Bronchial smooth muscle cell (primary cell): ENCODE measurements at places on chromosomes 7 and 10. TPM values are rescaled to one million over a fixed set of nuclear protein-coding genes. Genes with fewer than 3 reads are reported as not detected.

GARS1 gene
- total RNA-seq = 117 and 160 TPM in 2 replicates

SPACDR gene
- 0.17 and 0.32 TPM in 2 replicates for total RNA-seq

VWDE gene
- total RNA-seq = under 0.01 and 0.16 TPM in 2 replicates

MSS51 gene
- 1.1 and 1.4 TPM in 2 replicates for total RNA-seq

ELFN1 gene
- 1.5 and 3.0 TPM in 2 replicates for total RNA-seq

NPFFR1 gene
- under 0.01 TPM in 1 of 2 replicates, not detected in the other for total RNA-seq

NEBL gene
- total RNA-seq = 0.16 and 0.34 TPM in 2 replicates

PNLIP gene
- total RNA-seq = not detected in 2 replicates

CLCN1 gene
- 0.09 TPM in 1 of 2 replicates, not detected in the other for total RNA-seq

AKR1C2 gene
- total RNA-seq = 48.6 and 96.5 TPM in 2 replicates

TEX36 gene
- total RNA-seq = 0.16 TPM in 1 of 2 replicates, not detected in the other

ACSL5 gene
- total RNA-seq = 3.3 and 4.4 TPM in 2 replicates

SYT15B gene
- total RNA-seq = not detected in 2 replicates

GPR85 gene
- 1.1 and 1.9 TPM in 2 replicates for total RNA-seq

ZNF488 gene
- 0.34 TPM in 1 of 2 replicates, not detected in the other for total RNA-seq

CHST15 gene
- total RNA-seq = 0.63 and 5.8 TPM in 2 replicates

UCMA gene
- total RNA-seq = not detected in 2 replicates

SLC39A12 gene
- total RNA-seq = 0.09 TPM in 1 of 2 replicates, not detected in the other

INSYN2A gene
- total RNA-seq = 2.2 and 7.7 TPM in 2 replicates

TAS2R41 gene
- total RNA-seq = not detected in 2 replicates

ANKRD30A gene
- total RNA-seq = not detected in 2 replicates

PRRT4 gene
- not detected in 2 replicates for total RNA-seq

PAPSS2 gene
- total RNA-seq = 82.8 and 191 TPM in 2 replicates

RBP3 gene
- total RNA-seq = not detected in 2 replicates

OPN4 gene
- not detected in 2 replicates for total RNA-seq

SHLD2 gene
- total RNA-seq = 10.0 and 15.9 TPM in 2 replicates

DYNC1I1 gene
- 0.17 and 0.47 TPM in 2 replicates for total RNA-seq

NPSR1 gene
- not detected in 2 replicates for total RNA-seq

OGDHL gene
- total RNA-seq = 0.17 and 0.47 TPM in 2 replicates

GDF2 gene
- total RNA-seq = not detected in 2 replicates
